SK-MEL-5 (cell line): ENCODE measurements at places on chromosomes 7 and 10. TPM values are rescaled to one million over a fixed set of nuclear protein-coding genes. Genes with fewer than 3 reads are reported as not detected.

PLAU gene
- total RNA-seq: 0.05 TPM in 1 of 2 replicates, not detected in the other

OPALIN gene
- not detected in 2 replicates for total RNA-seq

IGF2BP3 gene
- 69.0 and 85.6 TPM in 2 replicates for total RNA-seq

PTN gene
- 1.3 and 1.8 TPM in 2 replicates for total RNA-seq

NKX2-3 gene
- total RNA-seq: 0.19 and 0.24 TPM in 2 replicates

TCERG1L gene
- 0.05 TPM in 1 of 2 replicates, not detected in the other for total RNA-seq

CACNA2D1 gene
- total RNA-seq: 10.3 and 11.1 TPM in 2 replicates

FAM180A gene
- total RNA-seq: 0.43 TPM in 1 of 2 replicates, not detected in the other

MEST gene
- not detected in 2 replicates for total RNA-seq

CLRN3 gene
- total RNA-seq: not detected in 2 replicates

SLC25A40 gene
- total RNA-seq: 19.3 and 19.9 TPM in 2 replicates

GAD2 gene
- total RNA-seq: not detected in 2 replicates

BICC1 gene
- total RNA-seq: 7.2 and 8.3 TPM in 2 replicates

DNAJC2 gene
- total RNA-seq: 42.6 and 44.3 TPM in 2 replicates

INHBA gene
- 0.05 and 0.29 TPM in 2 replicates for total RNA-seq

NCF1 gene
- total RNA-seq: not detected in 2 replicates

MYO3A gene
- total RNA-seq: not detected in 2 replicates

AS3MT gene
- total RNA-seq: 0.13 and 0.21 TPM in 2 replicates

KEL gene
- total RNA-seq: 2.2 TPM in 1 of 2 replicates, not detected in the other

PTF1A gene
- not detected in 2 replicates for total RNA-seq

VWDE gene
- 0.16 and 0.32 TPM in 2 replicates for total RNA-seq

RAB19 gene
- not detected in 2 replicates for total RNA-seq

SMARCD3 gene
- total RNA-seq: 22.9 and 24.3 TPM in 2 replicates

STEAP2 gene
- 0.80 and 2.0 TPM in 2 replicates for total RNA-seq

HILPDA gene
- total RNA-seq: 15.6 and 18.6 TPM in 2 replicates

TSPAN14 gene
- 43.7 and 52.1 TPM in 2 replicates for total RNA-seq

EEPD1 gene
- 28.5 and 36.7 TPM in 2 replicates for total RNA-seq

FOXK1 gene
- 14.5 and 16.3 TPM in 2 replicates for total RNA-seq

RSPH10B2 gene
- total RNA-seq: 0.11 and 0.34 TPM in 2 replicates

NYAP1 gene
- total RNA-seq: 0.53 and 0.61 TPM in 2 replicates

GRB10 gene
- total RNA-seq: 91.2 and 94.3 TPM in 2 replicates

C10orf95 gene
- total RNA-seq: not detected in 2 replicates

TDRD1 gene
- not detected in 2 replicates for total RNA-seq

OIT3 gene
- total RNA-seq: not detected in 2 replicates

SPDYE1 gene
- total RNA-seq: not detected in 2 replicates

ATP6V1F gene
- 318 and 339 TPM in 2 replicates for total RNA-seq

CALHM3 gene
- not detected in 2 replicates for total RNA-seq

SORCS1 gene
- 6.4 and 6.9 TPM in 2 replicates for total RNA-seq

TSPAN15 gene
- total RNA-seq: 2.1 and 3.7 TPM in 2 replicates

LRRC4 gene
- total RNA-seq: not detected in 2 replicates

AKR1C8 gene
- total RNA-seq: not detected in 2 replicates

LRRC17 gene
- total RNA-seq: 0.37 TPM in 1 of 2 replicates, not detected in the other

PRR15 gene
- total RNA-seq: not detected in 2 replicates

SH2B2 gene
- 2.5 and 4.5 TPM in 2 replicates for total RNA-seq

SGMS1 gene
- 5.8 and 8.3 TPM in 2 replicates for total RNA-seq

CUBN gene
- 4.9 and 7.8 TPM in 2 replicates for total RNA-seq

AKR1D1 gene
- 0.13 TPM in 1 of 2 replicates, not detected in the other for total RNA-seq

MBL2 gene
- 0.16 TPM in 1 of 2 replicates, not detected in the other for total RNA-seq

ARHGAP21 gene
- 55.4 and 64.9 TPM in 2 replicates for total RNA-seq

PNLIP gene
- total RNA-seq: not detected in 2 replicates

ANKRD1 gene
- not detected in 2 replicates for total RNA-seq

PSMA2 gene
- 155 and 176 TPM in 2 replicates for total RNA-seq

ATOH7 gene
- 0.11 and 0.13 TPM in 2 replicates for total RNA-seq

ETV1 gene
- total RNA-seq: 34.6 and 39.8 TPM in 2 replicates

PLCE1 gene
- total RNA-seq: 0.50 and 1.1 TPM in 2 replicates

GTF2IRD2 gene
- 5.6 and 7.9 TPM in 2 replicates for total RNA-seq

PRKAR2B gene
- total RNA-seq: 23.1 and 24.8 TPM in 2 replicates

MYL10 gene
- total RNA-seq: 1.1 TPM in 1 of 2 replicates, not detected in the other
